ENCODE measurements at places on chromosomes 7 and 10. TPM values are rescaled to one million over a fixed set of nuclear protein-coding genes. Genes with fewer than 3 reads are reported as not detected.

IFRD1 gene
- 39.2 TPM for total RNA-seq

ANKRD7 gene
- 1.2 TPM for total RNA-seq

PAX2 gene
- not detected for total RNA-seq

DYNC1I1 gene
- not detected for total RNA-seq

HYAL4 gene
- not detected for total RNA-seq

ABCA13 gene
- total RNA-seq, result 0.17 TPM

FOXP2 gene
- not detected for total RNA-seq

PAPOLB gene
- total RNA-seq, result not detected

NEUROG3 gene
- not detected for total RNA-seq

LRRC18 gene
- not detected for total RNA-seq
